Cortex of kidney (tissue), 1 donor: ENCODE measurements at places on chromosomes 4 and X.

- DNase-seq: no peak
Observed at GRCh38 chr4:1808396-1808795, 15.3 kb downstream of the FGFR3 start.

GRCh38 chr4:178448372-178449035 lies 1006.3 kb upstream of the AGA start:
- no peak for DNase-seq

- no peak for DNase-seq
Observed at GRCh38 chr4:13642170-13642950, 14.8 kb upstream of the BOD1L1 start.

DNA sequence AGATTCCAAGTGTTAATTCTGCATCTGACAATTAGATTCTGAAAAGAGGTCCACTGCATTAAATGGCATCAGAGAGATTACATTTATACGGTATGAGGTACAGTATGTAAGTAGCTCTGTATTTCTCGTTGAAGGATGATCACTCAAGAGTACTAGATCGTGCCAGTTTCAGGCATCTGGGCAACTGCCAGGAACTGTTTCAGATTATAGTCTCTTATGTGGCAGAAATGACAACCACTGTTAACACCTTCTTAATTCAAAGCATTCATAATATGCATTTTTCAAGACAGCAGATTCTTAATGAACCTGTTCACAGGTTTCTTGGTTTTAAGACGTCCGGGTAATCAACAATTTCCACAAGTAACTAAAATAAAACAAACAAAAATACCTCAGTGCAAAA lies 1.6 kb downstream of the ANKRD50 start:
- DNase-seq: no peak

GRCh38 chrX:55028040-55028439 lies 2.7 kb downstream of the ALAS2 start:
- no peak for DNase-seq

- DNase-seq: no peak
Observed at GRCh38 chr4:143243041-143243440, 58.3 kb downstream of the USP38 start.

GRCh38 chr4:8165374-8165896 lies 6.8 kb upstream of the ABLIM2 start:
- no peak for DNase-seq

GRCh38 chr4:110869114-110869513 lies 246.2 kb upstream of the PITX2 start:
- DNase-seq: no peak

GRCh38 chr4:128979934-128980333 lies 113.4 kb downstream of the SCLT1 start:
- DNase-seq: no peak

GRCh38 chrX:135295238-135295943 lies 13.9 kb upstream of the ETDC start:
- no peak for DNase-seq

DNA sequence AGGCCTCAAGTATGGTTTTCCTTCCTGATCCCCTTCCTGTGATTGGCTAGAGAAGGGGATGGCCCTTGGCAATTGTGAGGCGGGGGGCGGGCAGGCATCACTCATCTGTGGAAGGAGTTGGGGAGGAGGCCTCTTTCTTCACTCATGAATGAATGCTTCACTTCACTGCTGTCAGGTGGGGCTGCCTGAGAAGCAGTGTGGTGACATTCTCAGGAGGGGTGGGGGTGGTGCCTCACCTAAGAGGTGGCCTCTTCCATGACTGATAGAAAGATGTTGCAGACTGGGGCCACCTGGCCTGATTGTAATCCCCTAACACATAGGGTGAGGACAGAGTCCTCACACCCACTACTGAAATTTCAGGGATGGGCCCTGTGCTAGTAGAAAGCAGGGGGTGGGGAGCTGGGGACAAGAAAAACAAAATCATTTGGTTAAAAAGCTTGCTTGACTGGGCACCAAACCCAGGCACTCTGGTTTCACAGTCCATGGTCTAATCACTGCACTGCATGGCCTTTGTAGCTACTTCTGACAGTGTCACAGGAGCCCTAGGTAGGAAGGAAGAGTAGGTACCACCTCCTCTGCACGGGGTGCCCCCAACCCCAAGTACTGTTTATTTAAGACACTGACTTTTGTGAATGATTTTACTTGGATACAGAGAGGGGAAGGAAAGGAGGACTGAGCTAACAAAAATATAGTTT lies 5.6 kb upstream of the HOPX start:
- no peak for DNase-seq

DNA sequence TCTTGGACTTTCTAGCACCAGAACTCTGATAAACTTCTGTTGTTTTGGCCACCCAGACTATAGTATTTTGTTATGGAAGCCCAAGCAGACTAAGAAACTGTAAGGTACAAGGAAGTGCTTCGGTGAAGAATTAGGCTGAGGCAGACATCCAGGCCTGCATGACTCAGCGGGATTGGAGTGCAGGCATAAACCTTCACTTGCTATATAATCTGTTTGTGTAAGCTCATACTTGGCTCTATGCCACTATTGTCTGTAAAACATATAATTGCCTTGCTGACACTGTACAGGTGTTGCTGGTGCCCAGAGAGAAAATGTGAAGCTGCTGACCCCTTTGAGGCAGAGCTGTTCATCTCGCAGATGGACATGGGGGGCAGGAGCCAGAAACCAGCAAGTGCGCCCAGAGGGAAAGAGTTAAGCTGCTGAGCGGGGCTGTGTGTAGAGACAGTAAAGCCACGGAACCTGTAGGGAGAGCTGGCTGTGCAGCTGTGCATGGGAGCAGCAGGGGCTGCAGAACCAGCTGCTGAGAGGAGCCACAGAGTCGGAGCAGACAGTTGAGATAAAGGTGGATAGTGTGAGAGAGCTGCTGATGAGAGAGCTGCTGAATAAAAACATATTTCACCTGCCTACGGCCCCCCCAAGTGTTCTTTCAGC lies 96.2 kb downstream of the RBM46 start:
- no peak for DNase-seq
